NCI-H526 (cell line): ENCODE measurements at places on chromosomes 4 and X.

DNA sequence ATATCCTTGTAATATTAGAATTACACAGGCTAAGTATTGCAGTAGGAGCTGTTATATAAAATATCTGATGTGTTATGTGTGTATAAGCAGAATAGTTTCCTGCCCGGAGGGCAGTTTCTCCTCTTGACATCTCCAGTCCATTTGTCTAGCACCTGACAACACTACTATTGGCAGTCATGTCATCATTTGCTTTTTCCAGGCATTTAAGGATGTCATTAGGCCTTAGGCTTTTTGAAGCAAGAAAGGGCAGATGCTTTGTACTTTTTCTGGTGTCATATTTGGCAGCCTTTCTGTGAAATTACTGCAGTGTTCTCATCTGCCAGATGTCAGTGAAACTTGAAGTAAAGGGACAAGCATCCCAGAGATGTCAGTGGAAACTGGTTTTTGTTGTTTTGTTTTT lies 2017.6 kb upstream of the IGFBP7 start:
- no peak for DNase-seq

DNA sequence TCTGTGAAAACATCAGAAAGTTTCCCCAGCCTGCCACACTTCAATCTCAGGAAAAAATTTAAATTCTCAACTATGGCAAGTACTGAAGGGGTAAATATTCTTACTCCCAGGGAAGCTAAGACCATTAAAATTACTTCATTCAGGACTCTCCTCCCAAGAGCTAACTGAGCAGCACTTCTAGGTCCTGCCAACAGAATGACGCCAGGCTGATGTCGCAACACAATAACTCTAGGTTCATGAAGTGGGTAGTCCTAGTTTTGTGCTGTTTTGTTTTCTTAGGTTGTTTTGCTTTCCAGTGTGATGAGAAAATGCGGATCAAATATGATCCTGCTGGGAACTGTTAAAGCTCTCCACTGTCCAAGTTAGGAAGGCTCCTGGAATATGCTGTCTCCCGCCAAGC lies 180.0 kb downstream of the NKX6-1 start:
- no peak for DNase-seq

- DNase-seq, result no peak
These were observed 22.6 kb upstream of the UBA1 start for GRCh38 chrX:47170861-47171692.

DNA sequence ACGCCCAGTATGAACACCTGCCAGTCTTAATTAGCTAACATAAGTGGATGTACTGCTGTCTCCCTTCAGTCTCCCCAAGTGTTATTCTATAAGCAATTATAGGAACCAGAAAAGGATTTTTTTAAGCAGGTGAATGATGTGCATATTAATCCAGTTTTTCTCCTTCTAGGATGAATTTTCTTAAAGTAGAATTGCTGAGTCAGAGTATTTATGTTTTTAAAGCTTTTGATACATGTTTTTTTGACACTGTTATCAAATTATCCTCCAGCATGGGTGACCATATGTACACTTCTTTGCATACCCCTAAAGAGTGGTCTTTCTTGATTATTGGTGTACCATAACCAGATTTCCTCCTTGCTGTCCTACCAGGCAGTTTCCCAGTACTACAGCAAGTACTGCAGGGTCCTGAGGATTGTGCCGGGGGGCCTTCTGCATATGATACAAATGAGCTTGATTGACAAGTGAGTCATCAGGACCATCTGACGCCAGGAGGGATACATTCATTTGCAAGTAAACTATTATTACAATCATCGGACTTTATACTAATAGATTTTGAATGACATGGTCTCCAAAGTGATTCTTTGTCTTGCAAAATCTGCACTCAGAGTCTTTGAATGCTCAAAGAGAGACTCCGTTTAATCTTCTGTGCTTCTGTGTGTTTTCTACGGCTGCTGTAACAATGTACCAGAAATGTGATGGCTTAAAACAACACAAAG lies 10.7 kb upstream of the PCYT1B start:
- no peak for DNase-seq

DNA sequence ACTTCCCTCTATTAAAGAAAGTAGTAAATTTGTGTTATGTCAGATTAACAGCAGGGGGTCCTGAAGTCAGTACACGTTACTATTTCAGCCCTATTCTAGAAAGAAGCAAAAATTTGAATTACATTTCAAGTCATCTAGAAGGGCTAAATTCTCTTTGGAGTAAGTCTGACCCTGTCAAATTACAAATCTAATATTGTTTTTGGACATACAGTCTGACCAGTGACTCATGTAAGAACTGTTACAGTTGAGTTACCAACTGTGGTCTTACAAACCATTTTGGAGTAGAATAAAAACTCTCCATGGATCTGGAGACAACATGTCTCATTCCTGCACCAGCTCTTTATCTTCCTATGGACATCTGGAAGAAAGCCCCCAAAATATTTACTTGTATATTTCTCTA lies 36.0 kb upstream of the GYPA start:
- no peak for DNase-seq

DNA sequence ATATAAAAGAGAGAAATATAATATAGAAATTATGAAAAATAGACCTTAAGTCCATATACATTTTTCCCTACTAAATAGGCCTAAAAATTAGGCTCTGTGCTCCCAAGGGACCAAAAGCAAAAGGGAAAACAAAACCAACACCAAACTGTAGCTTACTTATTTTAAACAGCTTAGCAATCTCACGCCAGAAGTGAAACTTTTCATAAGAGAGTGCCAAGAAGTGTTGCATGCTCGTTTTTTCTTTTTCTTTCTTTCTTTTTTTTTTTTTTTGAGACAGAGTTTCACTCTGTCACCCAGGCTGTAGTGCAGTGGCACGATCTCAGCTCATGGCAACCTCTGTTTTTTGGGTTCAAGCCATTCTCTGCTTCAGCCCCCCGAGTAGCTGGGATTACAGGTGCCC lies 250.4 kb downstream of the TMA16 start:
- DNase-seq, result no peak

- no peak for DNase-seq
These were observed 6.7 kb upstream of the CD38 start for GRCh38 chr4:15771216-15772058.

GRCh38 chr4:40688446-40689095 lies 58.9 kb upstream of the RBM47 start:
- no peak for DNase-seq

GRCh38 chr4:182318256-182318655 lies 75.1 kb downstream of the TENM3 start:
- DNase-seq, result no peak

DNA sequence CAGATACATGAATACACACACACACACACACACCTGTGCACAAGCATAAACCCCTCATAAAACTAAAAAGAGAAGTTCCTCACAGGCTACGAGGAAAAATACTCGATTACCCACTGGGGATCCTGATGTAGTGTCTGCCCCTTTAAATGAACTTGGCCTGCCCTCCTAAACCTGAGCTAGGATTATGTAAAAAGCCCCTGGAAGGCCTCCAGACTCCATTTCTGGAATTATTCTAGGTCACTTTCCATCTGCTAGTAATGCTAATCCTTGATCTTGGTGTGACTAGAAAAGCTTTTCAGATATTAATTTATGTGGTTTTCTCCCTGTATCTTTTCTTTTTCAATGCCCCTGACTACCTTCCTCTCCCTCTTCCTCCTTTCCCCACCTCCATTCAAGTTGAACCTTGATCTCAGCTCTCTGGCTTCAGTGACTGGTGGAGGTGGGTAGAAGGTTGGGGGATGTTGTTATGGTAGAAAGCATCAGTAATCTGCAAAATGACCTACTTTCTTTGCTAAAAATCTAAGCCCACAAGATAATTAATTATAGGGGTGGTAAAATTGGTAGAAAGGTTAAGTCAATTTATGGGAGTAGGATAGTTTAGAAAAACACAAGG lies 25.5 kb upstream of the ZNF330 start:
- DNase-seq, result no peak

GRCh38 chr4:169121861-169122382 lies 111.9 kb upstream of the CBR4 start:
- no peak for DNase-seq

DNA sequence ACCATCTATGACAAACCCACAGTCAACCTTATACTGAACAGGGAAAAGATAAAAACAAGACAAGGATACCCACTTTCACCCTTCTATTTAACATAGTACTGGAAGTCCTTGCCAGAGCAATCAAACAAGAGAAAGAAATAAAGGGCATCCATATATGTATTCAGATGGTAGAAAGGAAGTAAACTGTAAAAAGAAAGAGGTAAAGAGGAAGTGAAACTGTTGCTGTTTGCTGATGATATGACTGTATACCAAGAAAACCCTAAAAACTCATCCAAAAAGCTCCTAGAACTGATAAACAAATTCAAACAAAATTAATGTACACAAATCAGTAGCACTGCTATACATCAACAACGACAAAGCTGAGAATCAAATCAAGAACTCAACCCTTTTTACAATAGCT lies 538.7 kb upstream of the PABPC4L start:
- no peak for DNase-seq

GRCh38 chr4:145822181-145822580 lies 116.4 kb downstream of the ZNF827 start:
- no peak for DNase-seq

DNA sequence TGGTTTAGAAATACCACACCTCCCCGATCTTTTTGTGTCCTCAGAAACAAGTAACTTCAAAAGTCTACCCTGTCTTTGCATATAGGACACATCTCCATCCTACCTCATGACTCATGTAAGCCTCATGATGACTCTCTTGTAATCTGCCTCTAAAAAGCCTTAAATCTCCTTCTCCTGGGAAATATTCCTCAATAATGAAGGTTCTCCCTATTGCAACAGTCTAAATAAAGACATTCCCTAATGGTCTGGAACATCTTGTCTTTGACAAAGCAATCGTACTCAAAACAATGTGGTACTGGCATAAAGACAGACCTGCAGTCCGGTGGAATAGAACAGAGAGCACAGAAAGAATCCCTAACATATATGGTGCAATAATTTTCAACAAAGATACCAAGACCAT lies 257.7 kb downstream of the OPHN1 start:
- DNase-seq, result no peak

GRCh38 chr4:185165605-185166063 lies 22.6 kb downstream of the SLC25A4 start:
- DNase-seq, result no peak

- no peak for DNase-seq
These were observed 724.0 kb downstream of the ADGRL3 start for GRCh38 chr4:61924131-61924530.

GRCh38 chr4:6335040-6335590 lies 65.5 kb downstream of the WFS1 start:
- DNase-seq, result no peak

- DNase-seq, result no peak
These were observed 124.4 kb downstream of the VEGFC start for GRCh38 chr4:176668324-176668723.

GRCh38 chr4:8280158-8280875 lies 10.8 kb downstream of the HTRA3 start:
- no peak for DNase-seq

DNA sequence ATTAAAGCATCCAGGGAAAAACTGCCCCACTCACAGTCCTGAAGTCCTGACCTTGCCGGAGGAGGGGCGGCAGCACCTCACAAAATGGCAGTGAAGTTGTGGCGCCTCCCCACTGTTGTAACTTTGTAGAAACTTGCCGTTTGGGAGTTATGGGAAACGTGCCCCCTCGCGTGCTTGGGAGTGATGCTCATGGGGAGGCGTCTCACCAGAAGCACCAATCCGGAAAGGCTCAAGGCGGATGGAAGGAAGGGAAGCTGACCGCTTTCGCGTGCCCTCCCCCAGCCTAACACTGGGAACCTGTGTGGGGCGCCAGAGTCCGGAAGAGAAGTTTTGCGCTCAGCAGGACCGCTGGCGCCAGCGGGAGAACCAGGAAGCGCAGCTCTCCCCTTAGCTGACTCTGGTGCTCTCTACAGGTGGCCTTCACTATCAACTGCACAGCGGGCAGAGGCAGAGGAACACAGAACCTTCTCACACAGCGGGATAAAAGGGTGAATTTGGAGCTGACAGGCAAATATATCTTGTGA lies at the start of the genes CT45A10 and SAGE1:
TSS of gene CT45A10 (minus strand) at position 151 of the 524 bp plus-strand sequence. CDS start 8,100 bp downstream, outside the sequence.
TSS of gene SAGE1 (plus strand) at position 423 of the 524 bp plus-strand sequence. CDS start 2,527 bp downstream, outside the sequence.
- DNase-seq, result no peak

GRCh38 chr4:75845992-75846391 lies 56.3 kb downstream of the PPEF2 start:
- DNase-seq, result no peak

DNA sequence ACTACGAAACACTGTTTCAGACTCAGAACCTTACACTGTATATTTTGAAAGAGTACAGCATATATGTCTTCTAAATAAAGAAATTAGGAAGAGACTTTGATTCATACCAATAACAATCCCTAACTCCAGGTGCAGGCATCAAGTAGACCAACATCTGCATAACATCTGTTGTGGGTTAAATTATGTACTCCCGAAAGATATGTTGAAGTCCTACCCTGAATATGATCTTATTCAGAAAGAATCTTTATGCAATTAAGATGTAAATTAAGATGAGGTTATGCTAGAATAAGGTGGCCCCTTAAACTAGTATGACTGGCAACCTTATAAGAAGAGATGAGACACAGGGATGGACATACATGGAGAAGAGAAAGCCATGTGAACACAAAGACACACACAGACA lies 117.9 kb downstream of the INPP4B start:
- no peak for DNase-seq

DNA sequence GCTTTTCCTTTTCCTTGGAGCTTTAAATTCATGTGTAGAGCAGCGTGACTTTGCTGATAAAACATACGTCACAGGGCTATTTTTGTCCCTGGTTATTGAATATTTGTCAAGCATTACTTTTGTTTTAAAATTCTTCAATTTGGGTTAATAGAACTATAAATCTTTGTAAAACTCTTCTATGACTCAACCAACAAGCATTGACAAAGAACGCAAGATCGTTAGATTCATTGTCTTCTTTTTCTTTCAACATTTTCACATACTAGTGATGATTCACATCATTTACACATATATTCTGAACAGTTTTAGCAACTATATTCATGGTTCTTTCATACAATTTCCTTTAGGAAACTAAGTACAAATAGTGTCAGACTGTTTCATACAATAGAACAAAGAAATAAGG lies 72.0 kb upstream of the GPM6A start:
- no peak for DNase-seq

DNA sequence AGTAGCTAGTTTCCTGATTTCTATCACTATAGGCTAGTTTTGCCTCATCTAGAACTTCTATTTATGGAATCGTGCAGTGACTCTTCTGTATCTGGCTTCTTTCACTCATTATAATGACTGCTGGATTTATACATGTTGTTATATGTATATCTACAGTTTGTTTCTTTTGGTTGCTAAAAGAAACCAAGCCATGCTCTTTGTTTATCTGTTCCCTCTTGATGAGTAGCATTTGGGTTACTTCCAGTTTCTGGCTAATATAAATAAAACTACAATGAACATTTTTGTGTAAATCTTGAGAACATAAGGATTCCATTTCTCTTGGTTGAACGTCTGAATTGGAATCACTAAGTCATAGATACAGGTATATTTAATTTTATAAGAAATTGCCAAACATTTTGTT lies 73.9 kb downstream of the ARHGAP24 start:
- no peak for DNase-seq
